Right cardiac atrium (tissue), 5 donors: ENCODE measurements at places on chromosomes 4 and X.

GRCh38 chrX:14616301-14616700, 87.0 kb downstream of the GLRA2 start:
- no peak for DNase-seq

DNA sequence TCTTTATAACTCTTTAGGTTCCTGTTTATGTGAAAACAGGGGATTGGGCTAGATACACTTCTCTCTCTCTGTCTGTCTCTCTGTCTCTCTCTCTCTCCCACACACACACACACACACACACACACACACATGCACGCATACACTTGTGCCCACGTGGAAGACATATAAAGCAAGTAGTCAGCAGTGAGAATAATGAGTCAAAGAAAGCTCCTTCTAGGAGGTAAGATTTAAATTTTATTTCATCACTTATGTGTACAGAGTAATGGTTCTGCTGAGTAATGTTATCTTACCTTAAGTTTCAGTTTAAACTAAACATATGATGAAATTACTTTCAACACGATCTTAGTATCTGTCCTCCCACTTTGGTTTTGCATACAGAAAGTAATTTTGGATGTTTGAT, 243.0 kb upstream of the TEX13A start:
- DNase-seq, result no peak

DNA sequence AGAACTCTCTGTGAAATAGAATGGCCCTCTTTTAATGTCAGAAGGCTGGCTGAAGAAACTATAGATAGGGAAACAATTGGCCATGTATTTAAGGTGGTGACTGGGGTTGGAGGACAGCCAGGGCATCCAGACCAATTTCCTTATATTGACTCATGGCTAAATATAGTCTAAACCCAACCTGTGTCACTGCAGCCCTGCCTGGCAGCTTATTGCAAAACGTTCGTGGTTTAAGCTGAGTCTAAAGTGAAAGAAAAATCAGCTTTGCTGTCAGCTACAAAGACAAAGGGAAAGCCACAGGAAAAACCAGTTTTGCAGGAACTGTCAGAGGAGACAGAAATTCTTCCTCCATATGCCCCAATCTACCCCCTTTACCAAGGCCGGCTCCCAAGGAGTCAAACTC, 902.8 kb upstream of the NDST4 start:
- no peak for DNase-seq

- no peak for DNase-seq
Observed at GRCh38 chr4:26296021-26296420, 24.8 kb upstream of the RBPJ start.

DNA sequence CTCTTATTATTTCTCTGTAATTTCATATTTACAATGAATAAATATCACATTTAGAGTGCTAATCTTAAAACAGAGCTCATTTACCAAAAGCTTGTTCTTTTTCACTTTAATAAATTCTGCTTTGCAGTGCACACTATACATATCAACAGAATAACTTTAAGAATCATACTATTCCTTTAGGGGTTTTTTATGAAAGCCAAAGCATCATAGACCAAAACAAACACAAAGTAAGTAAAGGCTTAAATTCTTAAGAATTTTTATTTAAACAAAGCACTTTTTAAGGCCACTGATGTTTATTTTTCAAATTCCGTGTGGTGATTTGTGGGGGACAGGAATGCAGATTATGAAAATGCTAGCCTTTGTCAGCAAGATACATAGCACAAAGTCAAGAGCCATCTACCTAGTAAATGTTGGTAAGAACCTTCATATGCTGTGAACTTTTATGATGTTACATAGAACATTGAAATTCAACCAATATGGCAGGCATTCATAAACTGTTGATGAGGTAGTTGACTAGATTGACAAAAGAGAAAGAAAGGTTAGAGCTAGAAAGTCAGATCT, 17.8 kb downstream of the TIGD2 start:
- DNase-seq, result no peak

GRCh38 chrX:458631-459061, 71.9 kb upstream of the PPP2R3B start:
- no peak for DNase-seq

- DNase-seq, result no peak
Observed at GRCh38 chr4:105274504-105274903, 127.8 kb downstream of the TET2 start.

DNA sequence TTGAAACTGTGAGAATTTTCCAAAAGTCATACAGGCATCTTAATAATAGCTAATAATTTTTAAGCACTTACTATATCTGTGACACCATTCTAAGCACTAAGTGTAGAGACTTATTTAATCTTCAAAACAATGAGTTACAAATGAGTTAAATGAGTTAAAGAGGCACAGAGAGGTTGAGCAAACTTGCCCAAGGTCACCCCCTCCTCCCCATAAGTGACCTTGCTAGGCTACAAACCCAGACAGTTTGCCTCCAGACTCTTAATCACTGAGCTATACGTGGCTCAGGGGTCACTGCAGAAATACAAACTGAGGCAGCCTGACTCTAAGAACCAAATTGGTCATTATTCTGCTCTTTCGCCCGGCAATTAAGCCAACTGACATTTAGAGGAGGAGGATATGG, 15.5 kb downstream of the CTPS2 start:
- DNase-seq, result no peak

- DNase-seq, result peak; percentile 97
Observed at GRCh38 chr4:1579901-1580691, 104.0 kb downstream of the FAM53A start.

DNA sequence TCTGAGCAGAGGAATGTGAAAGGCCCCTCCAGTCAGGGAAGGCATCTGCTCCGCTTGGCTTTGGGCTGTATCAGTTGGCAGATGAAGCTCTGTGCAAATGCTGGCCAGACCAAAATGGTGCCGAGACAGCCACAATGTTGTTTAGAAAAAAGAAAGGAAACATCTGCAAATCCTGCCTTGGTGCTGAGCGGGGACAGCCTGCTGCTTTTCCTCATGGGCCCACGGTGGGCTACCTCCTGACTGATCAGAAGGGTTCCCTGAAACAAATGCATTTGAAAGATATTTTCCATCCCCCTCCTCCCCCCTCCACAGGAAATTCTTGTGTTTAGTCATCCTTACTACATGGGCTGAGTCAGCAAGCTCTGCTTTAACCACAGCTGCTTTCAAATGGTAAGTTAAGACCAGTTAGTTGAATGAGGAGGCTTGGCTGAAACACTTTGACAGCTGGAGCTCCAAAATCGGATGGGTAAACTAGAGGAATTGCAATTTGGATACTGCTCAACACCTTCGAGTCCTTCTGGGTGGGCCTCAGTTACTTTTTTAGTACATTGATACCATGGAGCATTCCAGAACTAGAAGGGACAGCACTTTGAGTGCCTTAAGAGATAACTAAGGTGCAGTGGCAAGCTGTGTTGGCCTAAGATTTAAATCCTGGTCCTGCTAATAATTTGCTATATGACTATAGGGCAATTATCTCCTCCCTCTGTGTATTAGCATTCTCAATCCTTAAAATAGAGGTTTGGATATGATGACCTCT, 36.0 kb downstream of the PLAC1 start:
- DNase-seq, result no peak

DNA sequence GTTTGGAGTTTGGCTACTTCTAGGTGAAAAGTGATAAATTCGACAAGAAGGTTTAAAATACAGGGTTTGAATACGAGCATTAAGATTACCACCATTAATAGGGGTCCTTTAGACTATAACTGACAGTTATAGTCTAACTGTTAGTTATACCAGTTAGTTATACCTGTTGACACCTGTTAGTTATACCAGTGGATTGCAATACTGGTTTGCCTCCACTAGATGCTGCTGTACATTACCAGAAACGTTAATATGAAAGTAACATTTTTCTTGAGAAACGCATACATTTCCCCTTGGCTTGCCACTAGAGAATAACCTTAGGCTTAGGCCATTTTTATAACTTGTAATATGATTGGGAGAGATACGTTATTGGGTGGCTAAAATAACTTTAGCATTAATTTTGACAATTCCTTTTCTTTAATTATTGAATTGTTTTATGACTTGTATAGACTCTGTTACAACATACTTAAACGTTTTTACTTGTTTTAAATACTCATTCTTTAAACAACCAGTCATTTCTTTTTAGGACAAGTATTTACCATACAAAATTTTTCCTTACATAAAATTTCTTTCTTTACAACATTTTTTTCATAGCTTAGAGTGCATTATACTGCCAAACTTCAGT, 911.2 kb downstream of the FSTL5 start:
- no peak for DNase-seq

- DNase-seq, result no peak
Observed at GRCh38 chrX:112577146-112577545, 102.6 kb downstream of the LHFPL1 start.

GRCh38 chr4:41883988-41884734, 51.1 kb upstream of the TMEM33 start:
- no peak for DNase-seq

GRCh38 chr4:156673483-156673882, 298.1 kb downstream of the PDGFC start:
- no peak for DNase-seq

GRCh38 chr4:133150486-133151340, 1.6 kb downstream of the PCDH10 start:
- peak; percentile 60 for DNase-seq

DNA sequence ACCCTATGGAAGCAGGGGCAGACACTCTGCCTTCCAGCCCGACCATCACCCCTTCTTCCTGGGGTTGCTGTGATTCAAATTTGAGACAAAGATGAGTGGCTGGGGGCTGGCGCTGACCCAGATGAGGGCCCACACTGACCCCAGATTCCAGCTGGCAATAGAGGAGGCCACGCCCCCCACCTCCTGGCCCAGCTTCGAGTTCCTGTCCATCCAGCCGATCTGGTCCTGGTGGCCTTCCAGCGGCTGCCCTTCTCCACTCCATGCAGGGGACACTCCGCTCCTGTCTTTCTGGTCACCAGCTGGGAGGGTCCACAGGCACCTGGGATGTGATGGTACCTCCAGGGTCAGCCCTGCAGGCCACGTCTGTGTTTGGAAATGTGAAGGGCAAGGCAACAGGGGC, 98.5 kb upstream of the PSAPL1 start:
- DNase-seq, result peak; percentile 44

DNA sequence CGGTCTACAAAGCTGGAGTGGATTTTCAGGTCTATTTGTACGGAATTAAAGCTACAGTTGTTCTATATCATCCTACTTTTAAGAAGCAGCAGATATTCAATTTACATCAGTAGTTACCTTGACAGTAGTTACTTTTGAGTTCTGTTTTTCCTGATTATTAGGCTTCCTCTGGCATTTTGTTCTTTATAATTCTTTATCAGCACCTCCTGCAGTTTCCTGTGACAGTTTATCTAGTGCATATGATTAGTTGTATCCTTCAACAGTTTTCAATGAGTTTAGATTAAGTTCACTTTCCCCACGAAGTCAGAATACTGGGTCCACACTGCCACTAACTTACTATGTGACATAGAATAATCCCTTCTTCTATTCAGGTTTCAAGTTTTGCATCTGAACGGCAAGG, 71.7 kb downstream of the IDS start:
- no peak for DNase-seq

DNA sequence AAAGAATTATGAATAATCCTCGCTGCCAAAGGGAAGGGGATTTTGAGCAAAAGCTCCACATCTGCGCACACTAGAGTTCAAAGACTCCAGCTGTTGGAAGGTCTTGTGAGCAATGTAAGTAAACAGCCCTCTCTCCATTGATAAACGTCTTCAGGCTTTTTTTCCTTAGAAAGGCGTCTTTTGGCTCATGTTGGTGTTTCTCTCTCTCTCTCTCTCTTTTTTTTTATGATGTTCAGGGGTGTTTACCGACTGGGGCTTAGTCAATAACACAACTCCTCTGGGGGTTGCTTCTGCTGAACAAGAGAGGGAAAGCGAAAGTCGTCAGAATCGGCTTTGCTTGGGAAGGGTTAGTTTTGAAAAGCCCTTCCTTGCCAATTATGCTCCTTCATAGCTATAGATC, 53.2 kb upstream of the C1QTNF7 start:
- no peak for DNase-seq

DNA sequence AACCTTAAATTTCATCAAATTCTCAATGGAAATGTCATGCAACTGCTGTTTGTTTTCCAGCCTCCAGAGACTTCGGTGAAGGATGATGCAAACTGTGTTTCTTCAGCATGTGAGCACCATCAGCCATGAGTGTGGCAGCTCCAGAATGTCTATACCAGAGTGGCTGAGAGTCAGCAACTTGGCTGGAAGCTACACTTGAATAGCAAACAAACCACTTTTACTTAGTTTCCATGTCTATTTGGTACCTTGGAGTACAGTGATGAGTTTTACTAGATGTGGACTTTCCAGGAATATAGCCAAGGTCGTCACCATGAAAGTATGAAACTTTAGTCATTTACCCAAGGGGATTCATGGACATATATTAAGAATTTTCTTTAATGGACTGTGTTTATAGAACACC, 4.3 kb upstream of the IL21 start:
- no peak for DNase-seq

DNA sequence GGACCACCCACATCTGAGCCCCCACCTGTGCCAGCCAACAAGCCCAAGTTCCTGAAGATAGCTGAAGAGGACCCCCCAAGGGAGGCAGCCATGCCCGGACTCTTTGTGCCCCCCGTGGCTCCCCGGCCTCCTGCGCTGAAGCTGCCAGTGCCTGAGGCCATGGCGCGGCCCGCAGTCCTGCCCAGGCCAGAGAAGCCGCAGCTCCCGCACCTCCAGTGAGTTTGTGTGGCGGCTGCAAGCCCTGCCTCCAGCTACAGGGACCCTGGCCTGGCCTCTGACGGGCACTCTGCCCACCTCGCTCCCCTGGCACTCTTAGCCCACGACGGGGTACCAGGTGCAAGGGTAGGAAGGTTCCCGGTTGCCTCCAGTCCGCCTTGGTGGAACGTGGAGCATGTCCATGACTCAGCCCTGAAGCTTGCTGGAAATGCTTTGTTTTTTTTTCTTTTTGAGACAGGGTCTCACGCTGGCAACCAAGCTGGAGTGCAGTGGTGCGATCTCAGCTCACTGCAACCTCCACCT, 13.7 kb upstream of the ADD1 start:
- DNase-seq, result peak; percentile 51

DNA sequence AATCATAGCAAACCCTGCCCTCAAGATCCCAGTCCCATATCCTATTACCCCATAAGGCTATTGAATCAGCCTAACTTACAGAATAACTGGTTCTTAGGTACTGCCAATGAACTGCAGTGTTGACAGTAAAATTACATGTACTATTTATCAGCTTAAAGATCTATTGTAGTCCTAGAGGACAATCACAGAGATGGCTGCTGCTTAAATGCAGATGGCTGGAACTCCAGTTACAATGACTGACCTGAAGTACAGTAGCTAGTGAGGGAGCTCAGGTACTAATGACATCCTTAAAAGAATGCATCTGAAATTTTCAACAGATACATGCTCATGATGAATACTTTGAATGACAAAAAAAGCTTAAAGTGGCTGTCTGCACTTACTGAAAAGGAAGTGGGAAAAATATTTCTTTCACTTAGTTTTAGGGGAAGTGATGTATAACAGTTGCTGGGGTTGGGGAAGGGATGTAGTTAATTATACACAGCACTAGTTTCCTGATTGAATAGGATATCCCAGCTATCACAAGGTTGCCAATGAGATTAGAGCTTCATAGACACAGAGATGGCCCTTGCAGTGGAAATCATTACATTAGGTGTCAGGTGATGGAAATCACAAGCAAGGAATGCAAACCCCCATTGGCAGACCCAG, 42.0 kb downstream of the USP26 start:
- no peak for DNase-seq

- DNase-seq, result no peak
Observed at GRCh38 chr4:71595576-71596108, 188.2 kb downstream of the GC start.
